ENCODE measurements at places on chromosomes 13 and 19.
A peak's percentile ranks its signal among the peaks of the same experiment; 100 is the strongest.

GRCh38 chr19:54684527-54684926, 21.7 kb downstream of the LILRB4 start:
- peak; percentile 10 for DNase-seq

DNA sequence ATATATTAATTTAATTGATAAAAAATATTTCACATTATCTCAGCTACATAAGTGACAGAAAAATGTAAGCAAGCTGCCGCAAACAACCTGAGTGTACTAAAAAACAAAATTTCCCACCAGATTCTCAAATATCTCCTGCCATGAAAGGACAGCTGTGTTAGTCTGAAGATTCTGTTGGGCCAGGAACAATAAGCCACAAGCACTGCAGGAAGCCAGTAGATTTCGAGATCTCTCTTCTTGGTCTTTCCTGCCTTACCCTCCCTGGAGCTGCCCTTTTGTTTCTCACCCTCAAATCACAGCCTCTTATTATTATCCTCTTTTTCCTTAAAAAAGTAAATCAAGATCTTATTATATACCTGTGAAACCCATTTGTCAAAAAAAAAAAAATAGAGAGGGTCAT, 165.6 kb downstream of the EFNB2 start:
- DNase-seq: no peak

GRCh38 chr19:10155839-10156238, 36.1 kb upstream of the EIF3G start:
- no peak for DNase-seq

- no peak for DNase-seq
These were observed 53.6 kb downstream of the XPO4 start for GRCh38 chr13:20848944-20849343.

Measured in activated CD4-positive, alpha-beta T cell treated with anti-CD3 and anti-CD28 coated beads for 48 hours (primary cell).